SK-N-DZ (cell line): ENCODE measurements at places on chromosomes 7 and 10.

DNA sequence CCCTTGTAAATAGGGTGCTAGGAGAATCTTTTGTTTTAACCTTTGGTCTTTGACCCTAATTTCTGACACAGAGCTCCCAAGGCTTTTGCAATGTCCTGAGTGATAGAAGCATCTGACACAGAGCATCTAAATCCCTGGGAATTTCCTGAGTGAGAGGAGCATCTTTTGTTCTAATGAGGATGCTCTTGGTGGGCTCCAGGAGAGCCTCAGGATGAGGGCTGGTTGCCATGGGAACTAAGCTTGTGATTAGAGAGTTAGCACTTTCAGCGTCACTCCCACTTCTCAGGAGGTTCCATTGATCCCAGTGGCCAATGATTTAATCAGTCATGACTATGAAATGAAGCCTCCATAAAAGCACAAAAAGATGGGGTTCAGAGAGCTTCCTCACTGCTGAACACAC is 264.8 kb downstream of the KIF20B start:
- no peak for DNase-seq

- no peak for DNase-seq
These were observed 9.3 kb downstream of the CLCN1 start for GRCh38 chr7:143325240-143325639.

GRCh38 chr10:110226543-110226925 is 19.1 kb downstream of the MXI1 start:
- peak; percentile 76 for DNase-seq

- no peak for DNase-seq
These were observed 6.7 kb downstream of the OR13A1 start for GRCh38 chr10:45308707-45309106.

- no peak for DNase-seq
These were observed 4.7 kb downstream of the GLI3 start for GRCh38 chr7:42232275-42232674.

- no peak for DNase-seq
These were observed 1.5 kb upstream of the MTPN start for GRCh38 chr7:135978624-135979023.

GRCh38 chr10:118167056-118167700 is 120.4 kb upstream of the RAB11FIP2 start:
- no peak for DNase-seq
